ENCODE measurements at places on chromosomes 2 and 18.
A peak's percentile ranks its signal among the peaks of the same experiment; 100 is the strongest.

- DNase-seq, result no peak
Measured at GRCh38 chr2:69715964-69716363, 26.0 kb upstream of the ANXA4 start.

GRCh38 chr2:96788442-96789244, 27.4 kb upstream of the CNNM3 start:
- DNase-seq, result no peak

DNA sequence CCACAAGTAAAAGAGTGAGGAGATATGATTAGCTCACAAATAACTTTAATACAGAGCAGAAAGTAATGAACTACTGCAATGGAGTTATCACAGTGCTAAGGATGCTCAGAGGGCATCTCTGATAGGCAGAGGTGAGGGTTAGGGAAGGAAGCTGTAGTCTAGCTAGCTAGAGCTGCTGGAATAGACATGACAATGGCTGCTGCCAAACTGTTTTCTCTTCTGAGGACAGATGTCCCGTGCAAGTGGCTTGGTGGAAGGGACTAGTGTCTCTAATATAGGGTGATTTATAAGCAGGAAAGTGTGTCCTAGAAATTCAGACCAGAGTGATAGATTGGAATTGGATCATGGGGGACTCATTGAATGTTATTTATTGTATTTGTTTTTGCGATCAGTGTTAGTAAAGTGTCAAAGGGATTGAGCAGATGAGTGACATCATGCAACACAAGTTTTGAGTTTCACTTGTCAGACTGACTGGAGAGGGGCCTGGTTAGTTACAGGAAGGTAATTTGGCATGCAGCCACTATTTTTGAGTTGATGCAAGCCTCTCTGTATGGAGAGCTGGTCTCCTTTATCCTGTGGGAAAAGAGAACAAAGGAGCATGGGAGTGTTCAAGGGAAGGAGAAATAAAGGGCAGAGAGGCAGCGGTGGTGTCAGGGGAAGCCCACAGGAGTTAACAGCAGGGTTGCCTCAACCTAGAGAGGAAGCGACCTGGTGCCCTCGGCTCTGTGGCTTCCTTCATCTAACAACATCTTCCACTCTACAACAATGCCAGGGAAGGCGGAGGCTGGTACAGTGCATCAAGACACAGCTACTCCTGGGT, 1.9 kb downstream of the CTLA4 start:
- no peak for DNase-seq

GRCh38 chr2:10004401-10004800, 38.9 kb upstream of the KLF11 start:
- DNase-seq, result no peak

DNA sequence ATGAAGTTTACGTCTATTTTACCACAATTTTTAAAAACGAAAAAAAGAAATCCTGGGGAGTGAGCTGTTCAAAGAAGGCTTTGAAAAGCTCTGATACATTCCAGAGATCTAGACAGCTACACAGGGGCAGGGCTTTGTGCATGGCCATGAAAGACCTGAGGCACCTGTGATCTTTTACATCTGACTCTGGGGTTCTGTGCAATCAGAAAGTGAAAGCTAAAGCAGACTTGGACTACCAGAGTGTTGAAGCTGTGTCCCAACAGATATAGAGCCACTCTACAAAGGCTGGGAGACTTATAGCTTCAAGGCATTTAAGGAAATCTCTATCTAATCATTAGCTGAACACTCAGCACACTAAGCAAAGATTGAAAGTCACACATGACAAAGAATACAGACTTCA, 34.1 kb downstream of the PARD6G start:
- no peak for DNase-seq

DNA sequence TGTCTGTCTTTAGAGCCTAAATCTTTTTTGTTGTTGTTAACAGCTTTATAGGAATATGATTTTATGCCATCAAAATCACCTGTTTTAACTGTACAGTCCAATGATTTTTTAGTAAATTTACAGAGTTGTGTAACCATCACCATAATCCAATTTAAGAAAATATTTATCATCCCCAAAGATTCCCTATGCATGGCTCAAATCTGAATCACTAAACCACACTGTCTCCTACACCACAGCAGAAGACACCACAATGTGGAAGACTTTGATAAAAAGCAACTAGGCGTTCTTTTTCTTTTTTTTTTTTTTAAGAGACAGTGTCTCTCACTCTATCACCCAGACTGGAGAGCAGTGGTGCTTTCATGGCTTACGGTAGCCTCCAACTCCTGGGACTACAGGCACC, 99.6 kb downstream of the TXNL1 start:
- DNase-seq, result no peak

DNA sequence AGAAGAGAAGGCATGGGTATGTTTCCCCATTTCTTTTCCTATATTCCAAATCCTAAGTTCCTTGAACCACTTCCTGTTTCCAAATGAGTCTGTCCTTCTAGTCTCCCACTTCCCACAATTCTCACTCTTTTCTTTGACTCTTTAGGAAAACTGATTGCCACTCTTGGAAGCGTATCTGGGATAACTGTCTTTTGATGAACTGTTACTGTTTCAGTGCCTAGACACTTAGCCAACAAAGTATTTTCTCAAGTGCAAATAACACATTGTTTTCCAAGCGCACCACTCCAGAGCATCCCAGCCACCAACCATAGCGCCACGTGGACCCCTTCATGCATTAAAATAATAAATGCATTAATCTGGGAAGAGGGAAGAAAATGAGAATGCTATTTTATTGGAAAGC, 342.8 kb downstream of the MTX2 start:
- DNase-seq, result no peak

- no peak for DNase-seq
Measured at GRCh38 chr2:167100506-167100905, 212.2 kb downstream of the XIRP2 start.

DNA sequence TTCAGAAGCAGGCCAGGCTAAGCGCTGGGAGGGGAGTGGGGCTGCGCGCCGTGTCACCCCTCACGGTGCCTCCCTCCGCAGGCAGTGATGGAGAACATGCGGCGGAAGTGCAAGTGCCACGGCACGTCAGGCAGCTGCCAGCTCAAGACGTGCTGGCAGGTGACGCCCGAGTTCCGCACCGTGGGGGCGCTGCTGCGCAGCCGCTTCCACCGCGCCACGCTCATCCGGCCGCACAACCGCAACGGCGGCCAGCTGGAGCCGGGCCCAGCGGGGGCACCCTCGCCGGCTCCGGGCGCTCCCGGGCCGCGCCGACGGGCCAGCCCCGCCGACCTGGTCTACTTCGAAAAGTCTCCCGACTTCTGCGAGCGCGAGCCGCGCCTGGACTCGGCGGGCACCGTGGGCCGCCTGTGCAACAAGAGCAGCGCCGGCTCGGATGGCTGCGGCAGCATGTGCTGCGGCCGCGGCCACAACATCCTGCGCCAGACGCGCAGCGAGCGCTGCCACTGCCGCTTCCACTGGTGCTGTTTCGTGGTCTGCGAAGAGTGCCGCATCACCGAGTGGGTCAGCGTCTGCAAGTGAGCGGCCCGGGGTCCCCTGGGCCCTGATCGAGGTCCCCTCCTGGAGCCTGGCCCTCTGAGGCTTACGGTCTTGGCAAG, 12.2 kb downstream of the WNT10A start:
- DNase-seq, result peak; percentile 88

DNA sequence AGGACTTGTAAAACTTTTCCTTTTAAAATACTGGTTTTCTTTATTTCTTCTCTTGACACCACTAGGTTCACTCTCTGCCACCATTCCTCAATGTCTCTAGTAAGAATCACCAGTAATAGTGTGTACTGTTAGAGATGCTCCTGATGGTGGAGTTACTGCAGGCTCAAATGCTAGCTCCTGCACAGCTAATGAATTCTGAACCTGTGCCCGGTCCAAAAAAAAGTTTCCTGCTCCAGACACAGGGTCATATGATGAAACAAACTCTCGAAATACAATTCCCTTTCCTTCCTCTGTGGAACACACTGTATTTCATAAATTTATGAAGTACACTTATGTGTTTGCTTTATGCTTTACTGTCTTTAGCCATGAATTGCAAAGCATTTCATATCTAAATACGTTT, 19.2 kb downstream of the PMS1 start:
- DNase-seq, result no peak

DNA sequence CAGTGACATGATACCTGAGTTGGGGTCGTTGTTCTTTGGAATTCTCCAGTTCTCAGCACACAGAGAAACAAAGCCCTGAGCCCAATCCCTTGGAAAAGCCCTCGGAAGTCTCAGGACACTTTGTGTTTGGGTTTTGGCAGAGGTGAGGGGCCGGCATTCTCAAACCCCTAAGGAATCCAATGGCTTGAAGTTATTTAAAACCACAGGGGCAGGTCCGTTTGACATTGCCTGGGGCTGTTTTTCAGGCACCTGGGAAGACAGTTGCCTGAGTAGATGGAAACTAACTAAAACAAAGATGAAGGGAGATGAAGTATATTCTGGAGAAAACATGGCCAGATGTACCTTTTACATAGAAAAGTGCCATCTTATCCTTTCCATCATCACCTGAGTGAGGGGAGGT, 22.5 kb upstream of the OTOF start:
- DNase-seq, result no peak

DNA sequence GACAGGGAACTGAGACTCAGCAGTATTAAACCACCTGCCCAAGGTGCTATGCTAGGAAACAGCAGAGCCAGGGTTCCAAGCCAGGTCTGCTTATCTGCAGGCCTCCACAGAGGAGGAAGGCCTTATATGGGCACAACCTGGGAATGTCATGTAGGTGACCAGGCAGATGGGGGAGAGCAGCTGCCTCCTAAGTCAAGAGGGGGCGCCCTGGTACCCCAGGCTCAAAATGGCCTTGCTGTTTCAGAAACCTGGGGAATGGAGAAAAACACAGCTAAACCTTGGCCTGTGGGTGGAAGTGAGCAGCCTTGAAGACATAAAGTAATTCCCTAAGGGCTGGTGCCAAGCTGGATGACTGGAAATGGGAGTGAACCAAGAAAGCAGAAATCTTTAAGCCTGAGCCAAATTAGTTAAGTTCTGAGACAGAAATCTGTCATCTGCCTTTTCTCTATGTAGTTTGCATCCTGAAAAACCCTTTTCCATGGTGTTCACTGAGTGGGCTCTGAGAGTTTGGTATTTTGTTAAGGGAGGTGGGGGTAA, 79.1 kb downstream of the MAPK4 start:
- DNase-seq, result no peak

DNA sequence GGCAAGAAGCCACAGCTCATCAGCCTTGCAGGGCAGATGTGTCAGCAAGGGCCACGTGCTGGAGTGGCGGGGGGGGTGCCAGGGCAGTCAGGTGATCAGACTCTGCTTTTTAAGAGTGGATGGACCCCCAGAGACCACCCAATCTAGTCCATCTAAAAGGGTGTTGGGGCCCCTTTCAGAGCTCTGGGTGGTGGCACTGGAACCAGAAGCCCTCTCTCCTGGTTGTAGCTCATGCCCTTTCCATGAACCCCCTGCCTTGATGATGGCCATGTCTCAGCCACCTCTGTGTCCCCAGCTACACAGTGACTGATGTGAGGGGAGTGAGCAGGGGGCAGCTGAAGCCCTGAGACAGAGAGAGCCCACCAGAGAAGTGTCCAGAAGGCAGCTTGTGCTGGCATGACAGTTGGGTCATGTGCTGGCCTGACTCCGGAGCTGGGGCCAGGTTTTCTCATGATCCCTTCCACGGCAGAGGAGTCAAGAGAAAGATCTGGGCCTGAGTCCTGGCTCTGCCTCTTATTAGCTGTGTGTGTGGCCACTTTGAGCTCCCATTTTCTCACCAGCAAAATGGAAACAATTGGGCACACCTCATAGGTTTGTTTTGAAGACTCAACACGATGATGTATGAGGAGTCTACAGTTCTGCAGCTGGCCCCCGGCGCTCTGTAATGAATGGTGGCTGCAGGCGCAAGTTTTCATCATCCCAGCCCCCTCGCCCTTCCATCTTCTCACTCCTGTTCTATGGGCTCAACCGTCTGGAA, 195.7 kb downstream of the ZFP36L2 start:
- no peak for DNase-seq

- no peak for DNase-seq
Measured at GRCh38 chr2:163990541-163990940, 254.7 kb upstream of the FIGN start.

DNA sequence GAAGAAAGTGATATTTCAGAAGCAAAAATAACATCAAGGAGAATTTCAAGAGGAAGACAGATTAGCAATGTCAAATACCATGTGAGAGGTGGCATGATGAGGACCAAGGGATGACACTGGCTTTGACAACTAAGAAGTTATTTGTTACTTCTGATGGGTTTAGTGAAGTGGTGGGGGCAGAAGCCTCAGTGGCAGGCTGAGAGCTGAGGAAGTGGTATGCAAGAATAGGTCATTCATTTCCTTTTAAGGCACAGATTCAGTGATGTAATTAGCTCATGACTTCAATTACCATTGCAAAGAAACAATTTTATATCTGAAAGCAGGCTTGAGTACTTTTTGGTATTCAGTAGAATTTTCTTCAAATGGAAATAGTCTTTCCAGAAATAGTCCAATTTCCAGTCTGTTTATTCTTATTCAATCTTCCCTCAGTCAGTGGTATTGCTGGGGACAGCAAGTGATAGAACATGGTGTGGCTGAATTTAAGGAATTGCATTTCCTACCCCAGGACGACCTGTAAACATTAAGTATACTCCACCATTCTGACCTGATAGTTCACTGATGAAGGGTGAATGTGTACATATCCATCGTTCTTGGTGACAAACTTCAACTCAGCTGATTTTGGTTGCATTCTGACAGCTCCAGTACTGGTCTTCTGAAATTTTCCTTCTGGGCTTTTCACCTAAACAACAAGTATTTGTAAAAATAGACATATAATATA, 28.2 kb downstream of the GEMIN6 start:
- DNase-seq, result no peak

DNA sequence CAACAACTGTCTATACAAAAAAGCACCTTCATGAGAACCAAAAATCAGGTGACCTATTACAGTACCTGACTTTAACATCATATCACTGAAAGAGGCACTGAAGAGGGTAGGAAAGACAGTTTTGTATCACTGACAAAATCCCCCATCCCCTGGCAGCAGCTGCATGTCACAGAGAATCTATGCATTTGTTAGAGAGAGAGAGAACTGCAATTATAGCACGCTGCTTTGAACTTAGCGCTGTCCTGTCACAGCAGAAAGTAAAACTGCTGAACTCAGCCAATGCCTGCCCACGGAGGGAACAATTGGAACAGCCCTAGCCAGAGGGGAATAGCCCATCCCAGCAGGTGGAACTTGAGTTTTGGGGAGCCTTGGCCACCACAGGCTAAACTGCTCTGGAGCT, 75.1 kb upstream of the NOL4 start:
- no peak for DNase-seq

DNA sequence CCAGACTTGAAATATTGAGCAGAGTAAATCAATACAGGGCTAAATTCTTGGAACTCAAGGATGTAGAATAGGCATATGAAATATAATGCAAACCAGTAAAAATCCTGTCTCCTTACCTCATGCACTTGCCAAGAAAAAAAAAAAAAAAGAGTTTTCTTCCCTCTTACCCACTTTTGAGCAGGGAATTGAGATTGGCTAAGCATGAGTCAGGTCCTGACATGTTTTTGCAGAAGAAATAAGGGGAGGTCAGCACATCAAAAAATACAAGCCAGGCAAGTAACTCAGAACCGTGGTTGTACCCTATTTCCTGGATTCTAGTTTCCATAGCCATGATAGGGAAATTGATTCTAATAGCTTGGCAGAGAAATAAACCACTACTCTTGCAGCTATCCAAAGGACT, 1526.7 kb downstream of the LRP1B start:
- DNase-seq, result no peak

- DNase-seq, result no peak
Measured at GRCh38 chr2:237529452-237530402, 36.6 kb upstream of the PRLH start.

All from upper lobe of right lung (tissue), 1 donor.